ENCODE measurements at places on chromosomes 2 and 18. TPM values are rescaled to one million over a fixed set of nuclear protein-coding genes. Genes with fewer than 3 reads are reported as not detected.

The GRP gene
- total RNA-seq: 2.9 TPM

The LYPD6B gene
- 45.2 TPM for total RNA-seq

The SCN7A gene
- total RNA-seq: 8.7 TPM

The DLX2 gene
- 0.99 TPM for total RNA-seq

The AFG3L2 gene
- 57.4 TPM for total RNA-seq

The RAB6C gene
- 2.6 TPM for total RNA-seq

The KIF1A gene
- 42.1 TPM for total RNA-seq

The PLGLB1 gene
- 0.37 TPM for total RNA-seq

The PTH2R gene
- 1.9 TPM for total RNA-seq

The POU3F3 gene
- total RNA-seq: 1.7 TPM

The ABCG8 gene
- total RNA-seq: 0.24 TPM

The SSB gene
- 56.5 TPM for total RNA-seq

The NTSR2 gene
- total RNA-seq: 0.47 TPM

The OR6B2 gene
- not detected for total RNA-seq

The C2orf80 gene
- not detected for total RNA-seq

The LIPT1 gene
- total RNA-seq: 12.8 TPM

The RTP5 gene
- 0.93 TPM for total RNA-seq

The B3GNT7 gene
- 3.3 TPM for total RNA-seq

The CIB4 gene
- 8.7 TPM for total RNA-seq

The MREG gene
- total RNA-seq: 5.2 TPM

The PLEKHB2 gene
- 109 TPM for total RNA-seq

The CYTIP gene
- 8.5 TPM for total RNA-seq

The ARHGEF33 gene
- total RNA-seq: 6.2 TPM

The FBXO48 gene
- 2.4 TPM for total RNA-seq

The NIF3L1 gene
- 36.1 TPM for total RNA-seq

The ELOA2 gene
- total RNA-seq: 8.4 TPM

The CELF4 gene
- 3.9 TPM for total RNA-seq
